Adipose tissue (tissue), 3 donors: ENCODE measurements at places on chromosomes 5 and 9. TPM values are rescaled to one million over a fixed set of nuclear protein-coding genes. Genes with fewer than 3 reads are reported as not detected.

The HSPA4 gene
- polyA plus RNA-seq, result 28.3 TPM

The AQP7 gene
- polyA plus RNA-seq, result 42.7 TPM

The CKMT2 gene
- polyA plus RNA-seq, result 13.0 TPM

The NPR3 gene
- polyA plus RNA-seq, result 2.6 TPM

The NUDT2 gene
- 18.8 TPM for polyA plus RNA-seq

The ZNF462 gene
- 0.79 TPM for polyA plus RNA-seq

The GZMA gene
- polyA plus RNA-seq, result 2.7 TPM

The SHOC1 gene
- not detected for polyA plus RNA-seq

The NTRK2 gene
- 11.7 TPM for polyA plus RNA-seq

The PCDHB15 gene
- 0.79 TPM for polyA plus RNA-seq

The PCSK1 gene
- polyA plus RNA-seq, result 1.1 TPM

The SEMA4D gene
- polyA plus RNA-seq, result 4.9 TPM

The COL15A1 gene
- polyA plus RNA-seq, result 7.5 TPM

The GARNL3 gene
- polyA plus RNA-seq, result 2.4 TPM

The IL13 gene
- polyA plus RNA-seq, result not detected

The PTRH1 gene
- polyA plus RNA-seq, result 24.6 TPM

The GFRA3 gene
- polyA plus RNA-seq, result 0.56 TPM

The TMEM171 gene
- not detected for polyA plus RNA-seq

The STPG3 gene
- not detected for polyA plus RNA-seq

The ORM2 gene
- 6.3 TPM for polyA plus RNA-seq

The PCDHA9 gene
- not detected for polyA plus RNA-seq

The ZNF484 gene
- 0.81 TPM for polyA plus RNA-seq

The CARD9 gene
- polyA plus RNA-seq, result 2.2 TPM

The TMEM252 gene
- polyA plus RNA-seq, result not detected

The GABRA6 gene
- not detected for polyA plus RNA-seq

The IL4 gene
- not detected for polyA plus RNA-seq

The MLANA gene
- polyA plus RNA-seq, result not detected

The ANKRD31 gene
- polyA plus RNA-seq, result 0.12 TPM

The C5orf58 gene
- polyA plus RNA-seq, result not detected

The LRRC14B gene
- not detected for polyA plus RNA-seq

The PCDHGA10 gene
- polyA plus RNA-seq, result 1.8 TPM

The CEMIP2 gene
- polyA plus RNA-seq, result 57.5 TPM

The ABCA1 gene
- 38.1 TPM for polyA plus RNA-seq
